ENCODE measurements at places on chromosomes 7 and 10. TPM values are rescaled to one million over a fixed set of nuclear protein-coding genes. Genes with fewer than 3 reads are reported as not detected.

DNA sequence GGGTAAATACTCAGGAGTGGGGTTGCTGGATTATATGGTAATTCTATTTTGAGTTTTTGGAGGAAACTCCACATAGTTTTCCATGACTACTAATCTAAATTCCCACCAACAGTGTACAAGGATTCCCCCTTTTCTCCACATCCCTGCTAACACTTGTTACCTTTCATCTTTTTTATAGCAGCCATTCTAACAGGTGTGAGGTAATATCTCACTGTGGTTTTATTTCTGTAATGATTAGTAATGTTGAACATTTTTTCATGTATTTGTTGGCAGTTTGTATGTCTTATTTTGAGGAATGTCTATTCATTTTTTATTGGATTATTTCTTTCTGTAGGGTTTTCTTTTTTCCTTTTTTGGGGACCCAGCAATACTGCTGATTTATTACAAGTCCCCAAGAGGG, 14.9 kb downstream of the TAF3 start:
- no peak for DNase-seq

- peak; percentile 62 for DNase-seq
Measured at GRCh38 chr7:39465055-39465929, 100.9 kb upstream of the YAE1 start.

GRCh38 chr7:69060516-69060915, 537.8 kb upstream of the AUTS2 start:
- DNase-seq = no peak

GRCh38 chr7:28686418-28686800, 271.7 kb downstream of the TRIL start:
- DNase-seq = no peak

GRCh38 chr7:151077705-151078232, 2.8 kb downstream of the FASTK start:
- DNase-seq = no peak

The C10orf143 gene
- total RNA-seq = 0.84 TPM

The TMEM184A gene
- total RNA-seq = 9.5 TPM

DNA sequence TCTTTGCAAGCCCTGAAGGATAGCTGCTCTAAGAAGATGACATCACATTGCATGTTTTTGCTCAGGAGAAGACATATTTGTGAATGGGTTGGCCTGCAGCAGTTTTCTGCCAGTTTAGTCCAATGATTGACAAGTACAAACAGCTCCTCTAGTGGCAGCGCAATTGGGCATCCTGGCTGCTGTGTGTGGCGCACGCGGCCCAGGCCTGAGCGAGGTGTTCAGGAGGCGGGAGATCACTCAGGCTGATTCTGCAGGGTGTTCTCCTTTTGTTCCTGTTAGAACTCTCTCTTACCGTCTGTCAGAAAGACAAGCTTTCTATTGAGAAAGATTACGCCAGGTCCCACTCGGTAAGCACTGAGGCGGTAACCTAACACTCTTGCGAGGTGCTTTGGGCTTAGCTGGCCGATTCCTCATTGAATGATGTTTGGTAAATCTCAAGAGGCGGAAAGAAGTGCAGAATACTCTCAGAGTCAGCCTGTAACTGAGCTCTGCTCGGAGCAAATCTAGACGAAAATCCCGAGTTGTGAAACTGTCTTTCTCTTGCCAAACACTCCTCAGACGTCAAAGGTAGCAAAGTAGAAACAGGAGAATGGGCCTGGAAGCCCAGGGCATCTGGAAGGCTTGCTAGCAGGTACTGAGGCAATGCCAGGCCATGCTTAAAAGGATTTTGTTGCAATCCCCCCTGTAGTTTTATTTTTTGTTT, 219.2 kb upstream of the BMPER start:
- DNase-seq = no peak

DNA sequence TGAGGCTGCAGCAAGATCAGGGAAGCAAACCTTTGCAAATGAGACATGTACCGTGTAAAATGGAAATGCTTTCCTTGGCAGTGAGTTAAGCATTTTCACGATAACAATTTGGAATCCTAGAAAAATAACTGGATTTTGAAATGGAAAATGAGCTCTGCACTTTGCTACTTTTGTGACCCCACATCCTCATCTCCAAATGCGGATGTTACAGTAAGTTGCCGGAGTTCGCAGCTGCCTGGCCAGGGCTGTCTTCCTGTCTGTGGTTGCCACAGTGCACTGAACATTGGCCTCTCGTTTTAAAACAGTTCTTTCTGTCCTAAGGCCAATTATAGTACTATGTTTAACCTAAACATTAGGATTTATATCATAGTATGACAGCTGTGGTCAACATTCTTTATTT, 136.2 kb upstream of the FZD8 start:
- DNase-seq = no peak

The GHRHR gene
- total RNA-seq = not detected

The TEX36 gene
- not detected for total RNA-seq

The LIPN gene
- not detected for total RNA-seq

DNA sequence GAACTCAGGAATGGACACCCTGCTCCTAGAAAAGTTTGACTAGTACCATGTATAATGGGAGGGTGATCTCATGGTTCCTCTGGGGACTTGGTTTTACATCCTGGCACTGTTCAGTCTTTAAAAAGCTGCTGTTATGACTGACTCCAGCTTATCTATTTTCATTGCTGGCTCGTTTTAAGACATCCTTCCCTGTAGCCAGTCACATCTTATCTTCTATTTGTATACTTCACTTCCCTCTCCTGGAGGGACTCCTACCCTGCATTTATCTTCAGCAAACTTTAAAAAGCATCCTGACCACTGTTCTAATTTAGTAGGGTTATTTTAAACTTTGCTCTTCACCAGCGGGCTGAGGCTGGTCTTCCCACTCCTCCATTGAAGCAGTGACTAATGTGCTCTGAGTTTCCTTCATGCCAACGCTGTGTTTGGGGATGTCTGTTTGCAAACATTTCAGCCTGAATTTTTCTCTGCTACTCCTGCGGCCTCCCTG, 72.9 kb upstream of the ARMC3 start:
- DNase-seq = no peak

The GLI3 gene
- not detected for total RNA-seq

GRCh38 chr7:76267894-76268183, 34.6 kb upstream of the HSPB1 start:
- DNase-seq = no peak

The ZCCHC24 gene
- 3.9 TPM for total RNA-seq

DNA sequence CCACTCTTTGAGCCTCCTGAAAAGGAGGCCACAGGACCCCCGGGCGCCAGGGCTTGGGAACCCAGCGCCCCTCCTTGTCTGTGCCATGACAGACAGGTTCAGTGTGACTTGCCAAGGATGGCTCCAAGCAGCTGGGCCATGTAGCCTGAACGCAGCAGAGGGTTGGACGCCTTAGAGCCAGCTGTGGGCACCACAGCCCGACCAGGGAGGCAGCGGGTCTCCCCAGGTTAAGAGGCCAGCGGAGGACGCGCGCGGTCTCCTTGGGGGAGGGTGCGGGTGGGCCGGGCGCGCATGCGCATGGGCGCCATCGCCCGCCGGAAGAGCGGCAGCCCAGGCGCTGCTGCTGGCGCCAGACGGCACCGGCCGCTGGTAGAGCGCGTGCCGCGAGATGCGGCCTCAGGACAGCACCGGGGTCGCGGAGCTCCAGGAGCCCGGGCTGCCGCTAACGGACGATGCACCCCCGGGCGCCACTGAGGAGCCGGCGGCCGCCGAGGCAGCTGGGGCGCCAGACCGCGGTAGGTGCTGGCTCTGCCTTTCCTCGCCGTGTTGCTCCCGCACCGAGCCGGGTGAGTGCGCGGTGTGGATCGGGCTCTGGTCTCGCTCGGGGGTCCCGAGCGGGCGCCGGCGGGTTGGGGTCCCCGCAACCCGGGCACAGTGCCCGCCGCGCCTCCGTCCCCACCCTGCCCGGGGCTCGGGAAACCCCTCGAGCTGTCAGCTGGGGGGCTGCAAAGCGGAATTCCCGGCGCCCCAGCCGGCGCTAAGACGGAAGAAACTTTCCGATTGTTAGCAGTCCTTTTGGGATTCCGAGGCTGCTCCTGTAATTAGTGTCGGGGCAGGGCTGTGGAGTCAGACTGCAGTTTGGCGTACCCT, at the start of gene SLC35G1:
SLC35G1 (plus strand) TSS at position 333 of the 870 bp plus-strand sequence; CDS start at position 389, 56 bp downstream.
- peak; percentile 25 for DNase-seq

The SPDYE16 gene
- total RNA-seq = 0.08 TPM

GRCh38 chr10:89278900-89279392, 22.9 kb upstream of the IFIT2 start:
- DNase-seq = no peak

The LHPP gene
- 5.2 TPM for total RNA-seq

The ATOH7 gene
- not detected for total RNA-seq

- peak; percentile 4 for DNase-seq
Measured at GRCh38 chr7:144854839-144855424, 19.1 kb upstream of the TPK1 start.

- DNase-seq = no peak
Measured at GRCh38 chr10:61188101-61188500, 244.1 kb upstream of the RHOBTB1 start.

- no peak for DNase-seq
Measured at GRCh38 chr7:99525713-99526440, 21.4 kb downstream of the ZKSCAN5 start.

DNA sequence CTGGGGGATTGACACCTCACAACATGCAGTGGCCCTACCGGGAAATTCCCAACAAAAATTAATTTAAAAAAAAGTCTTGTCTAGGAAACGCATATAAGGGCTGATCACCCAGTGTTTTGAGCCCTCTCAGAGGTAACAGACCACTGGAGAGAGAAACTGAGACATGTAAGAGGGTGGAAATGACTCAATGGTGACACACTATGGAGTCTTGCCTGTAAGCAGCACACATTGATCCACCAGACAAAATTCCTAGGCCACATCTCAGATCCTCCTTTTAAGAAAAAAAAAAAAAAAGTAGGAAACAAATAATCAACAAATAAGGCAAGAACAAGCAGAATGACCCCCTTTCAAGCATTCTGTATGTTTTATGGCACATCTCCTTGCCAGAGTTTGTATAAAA, 296.2 kb downstream of the MAGI2 start:
- DNase-seq = no peak

- DNase-seq = no peak
Measured at GRCh38 chr7:128954830-128955802, 17.4 kb downstream of the IRF5 start.

DNA sequence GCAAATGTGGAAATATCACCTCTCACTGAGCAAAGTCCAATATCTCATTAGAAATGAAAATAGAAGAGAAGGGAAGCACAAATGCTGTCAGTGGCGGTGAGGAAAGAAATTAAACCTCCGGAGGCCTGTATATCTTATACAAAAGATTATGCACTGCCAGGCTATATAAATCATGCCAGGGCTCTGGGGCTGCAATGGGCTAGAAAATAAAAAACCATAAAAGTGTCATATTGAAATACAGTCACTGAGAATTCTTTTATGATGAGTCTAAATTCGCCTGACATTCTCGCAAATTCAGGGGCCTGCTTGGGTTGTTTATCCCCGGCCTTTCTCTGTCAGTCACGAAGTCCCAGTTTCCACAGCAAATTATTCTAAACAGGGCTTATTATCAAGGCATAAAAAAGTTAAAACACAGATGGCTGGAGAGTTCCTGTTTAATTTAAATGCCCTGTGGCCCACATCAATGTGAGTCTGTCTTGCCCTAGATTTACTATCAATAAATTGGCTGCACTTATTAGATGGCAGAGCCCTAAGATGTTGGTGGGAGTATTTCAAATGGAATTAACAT, 193.8 kb downstream of the SNX10 start:
- DNase-seq = no peak

The AGAP9 gene
- total RNA-seq = 2.3 TPM

GRCh38 chr10:4868357-4868657, 42.3 kb downstream of the AKR1E2 start:
- DNase-seq = no peak

- no peak for DNase-seq
Measured at GRCh38 chr7:19026888-19027287, 90.5 kb downstream of the TWIST1 start.

- DNase-seq = no peak
Measured at GRCh38 chr7:147759327-147759943, 831.1 kb upstream of the C7orf33 start.

All from HepG2 (cell line).